ENCODE measurements at places on chromosomes 4 and X. TPM values are rescaled to one million over a fixed set of nuclear protein-coding genes. Genes with fewer than 3 reads are reported as not detected.

- H3K36me3 ChIP-seq: no peaks in the 10 kb centered on the region
- no peak for DNase-seq
- no peak overlapping the region for H3K27ac ChIP-seq
- no peaks in the 10 kb centered on the region for H3K27me3 ChIP-seq
- H3K4me1 ChIP-seq: no peaks in the 10 kb centered on the region
- H3K4me3 ChIP-seq: no peak overlapping the region
Observed at GRCh38 chr4:182768838-182769237, 148.3 kb downstream of the DCTD start.

GRCh38 chrX:13666836-13667235 lies 13.9 kb downstream of the TCEANC start:
- H3K4me1 ChIP-seq: no peaks in the 10 kb centered on the region
- H3K27ac ChIP-seq: no peak overlapping the region

DNA sequence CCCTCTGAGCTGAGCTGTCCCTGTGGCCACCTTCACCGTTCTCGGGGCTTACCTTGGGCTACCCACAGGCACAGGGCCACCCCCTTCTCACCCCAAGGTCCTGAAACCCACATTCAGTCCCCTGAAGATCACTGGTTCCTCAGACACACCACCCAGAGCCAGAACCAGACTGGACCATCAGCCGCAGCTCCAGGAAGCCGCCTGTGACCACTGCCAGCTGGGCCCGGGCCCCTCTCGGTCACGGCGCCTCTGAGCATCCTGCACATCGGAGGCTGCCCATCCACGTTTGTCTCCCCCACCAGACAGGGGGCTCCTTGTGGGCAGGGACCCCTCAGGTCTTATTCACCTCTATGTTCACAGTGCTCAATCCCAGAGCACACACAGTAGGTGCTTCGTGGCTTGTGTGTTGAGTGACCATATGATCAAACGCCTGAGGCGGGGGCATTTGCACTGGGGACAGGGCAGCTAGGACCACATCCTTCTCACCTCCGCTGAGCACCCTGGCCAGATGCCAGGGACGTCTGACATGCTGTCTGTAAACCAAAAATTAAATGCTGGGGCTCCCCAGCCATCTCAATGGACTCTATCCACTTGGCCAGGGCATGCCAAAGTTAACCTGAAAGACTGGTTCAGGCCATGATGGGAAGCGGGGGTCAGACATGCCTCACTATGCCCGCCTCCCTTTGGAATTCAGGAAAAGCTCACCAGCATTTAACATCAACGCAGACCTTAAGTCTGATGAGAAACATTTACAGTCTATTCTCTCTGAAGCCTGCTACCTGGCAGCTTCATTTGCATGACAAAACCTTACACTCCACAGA lies 109.4 kb upstream of the AFAP1 start:
- H3K36me3 ChIP-seq: no peaks in the 10 kb centered on the region
- no peak for DNase-seq
- peaks cover 7% of the 10 kb centered on the region for H3K4me1 ChIP-seq
- no peak overlapping the region for H3K27ac ChIP-seq
- no peaks in the 10 kb centered on the region for H3K27me3 ChIP-seq

DNA sequence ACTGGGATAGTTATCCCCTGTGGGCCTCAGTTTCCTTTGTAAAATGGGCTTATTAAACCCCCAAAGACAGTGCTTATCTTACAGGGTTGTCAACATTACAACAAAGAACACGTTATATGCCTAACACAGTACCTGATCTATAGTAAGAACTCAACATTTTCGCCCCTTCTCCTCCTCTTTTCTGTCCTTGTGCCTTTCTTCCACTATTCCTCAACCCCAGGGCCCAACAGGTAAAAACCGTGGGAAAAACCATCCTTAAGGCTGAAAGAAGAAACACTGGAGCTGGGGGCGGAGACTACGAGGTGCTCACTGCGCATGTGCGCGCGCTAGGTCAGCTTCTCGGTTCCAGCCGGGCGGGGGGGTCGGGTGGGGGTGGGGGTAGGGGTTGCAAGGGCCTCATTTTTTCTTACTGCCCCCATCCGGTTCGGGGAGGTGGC lies 426 bp upstream of the XIAP start:
- H3K4me3 ChIP-seq: peak overlapping the region; percentile 84
- no peaks in the 10 kb centered on the region for H3K27me3 ChIP-seq
- H3K4me1 ChIP-seq: no peaks in the 10 kb centered on the region
- DNase-seq: no peak
- no peaks in the 10 kb centered on the region for H3K36me3 ChIP-seq

GRCh38 chr4:138305050-138305449 lies 62.9 kb upstream of the SLC7A11 start:
- DNase-seq: no peak
- no peak overlapping the region for H3K27ac ChIP-seq
- no peak overlapping the region for H3K4me3 ChIP-seq

- H3K27me3 ChIP-seq: no peaks in the 10 kb centered on the region
- no peak overlapping the region for H3K4me3 ChIP-seq
- H3K36me3 ChIP-seq: no peaks in the 10 kb centered on the region
Observed at GRCh38 chr4:154044742-154045485, 256.0 kb upstream of the SFRP2 start.

DNA sequence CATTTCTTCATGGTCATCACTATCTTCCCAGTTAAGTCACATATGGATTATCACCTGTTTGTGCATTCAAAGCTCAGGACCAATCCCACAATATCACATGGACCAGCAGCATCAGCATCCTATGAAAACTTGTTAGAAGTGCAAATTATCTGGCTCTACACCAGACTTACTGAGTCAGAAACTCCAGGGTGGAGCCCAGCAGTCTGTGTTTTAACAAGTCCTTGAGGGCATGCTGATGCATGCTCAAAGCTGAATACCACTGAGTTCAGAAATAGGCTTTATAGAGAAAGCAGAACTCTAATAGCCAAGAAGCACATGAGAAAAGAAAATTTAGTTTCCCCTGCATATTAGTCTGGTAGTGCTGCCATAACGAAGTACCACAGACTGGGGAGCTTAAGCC lies 62.4 kb upstream of the GABRQ start:
- H3K27ac ChIP-seq: no peak overlapping the region
- no peaks in the 10 kb centered on the region for H3K36me3 ChIP-seq
- no peaks in the 10 kb centered on the region for H3K27me3 ChIP-seq
- no peak overlapping the region for H3K4me3 ChIP-seq

DNA sequence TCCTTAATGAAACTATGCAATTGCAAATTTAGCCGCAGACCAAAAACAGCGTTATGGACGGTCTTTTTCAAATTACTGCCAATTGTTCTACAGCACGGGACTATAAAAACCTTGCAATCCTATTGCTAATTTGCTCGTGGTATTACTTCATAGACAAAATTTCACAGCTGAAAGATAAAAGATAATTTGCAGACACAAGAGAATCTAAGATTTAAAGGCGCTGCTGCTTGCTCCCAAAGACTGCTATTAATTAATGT lies 1.4 kb upstream of the CAMK2D start:
- H3K4me1 ChIP-seq: peaks cover 27% of the 10 kb centered on the region
- peak overlapping the region; percentile 99 for H3K27ac ChIP-seq
- no peak for DNase-seq
- H3K36me3 ChIP-seq: no peaks in the 10 kb centered on the region

DNA sequence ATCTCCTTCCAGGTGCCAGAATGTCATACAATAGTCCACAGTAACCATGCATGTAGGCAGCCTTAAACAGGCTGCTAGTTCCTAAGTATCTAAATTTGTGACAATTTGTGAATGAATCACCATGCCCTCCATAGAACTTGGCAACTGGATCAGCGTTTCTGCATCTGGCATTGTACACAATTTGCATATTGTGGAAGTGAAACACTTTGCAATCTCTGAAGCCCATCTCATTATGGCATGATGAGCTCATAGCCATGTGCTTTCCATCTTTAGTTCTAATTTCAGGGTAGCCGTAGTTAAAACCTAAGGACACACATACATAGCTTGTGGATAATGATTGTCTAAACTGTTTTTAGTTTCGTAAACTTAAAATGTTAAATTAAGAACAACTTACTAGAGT lies 573.6 kb downstream of the PPP4R3C start:
- H3K4me1 ChIP-seq: no peaks in the 10 kb centered on the region
- no peak overlapping the region for H3K27ac ChIP-seq
- H3K4me3 ChIP-seq: no peak overlapping the region
- peaks cover 2% of the 10 kb centered on the region for H3K27me3 ChIP-seq
- no peak for DNase-seq

DNA sequence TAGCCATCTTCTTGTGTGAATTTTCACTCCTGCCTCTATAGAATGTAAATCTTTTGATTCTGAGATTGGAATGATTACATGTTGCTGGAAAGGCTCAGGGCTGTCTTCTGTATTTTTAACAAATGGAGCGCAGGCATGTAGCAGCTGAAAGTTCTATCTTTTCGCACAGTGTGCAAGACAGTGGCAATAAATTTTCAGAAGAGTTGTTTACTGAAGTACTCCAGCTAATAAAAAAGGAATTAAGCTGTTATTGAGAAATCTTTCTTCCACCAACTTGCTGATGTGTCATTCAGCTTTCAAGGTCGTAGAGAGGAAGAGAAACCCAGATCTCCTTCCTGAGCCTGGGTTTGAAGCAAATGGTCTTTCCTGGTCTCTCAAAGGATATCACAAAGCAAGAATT lies 122.0 kb upstream of the PUDP start:
- no peak overlapping the region for H3K4me3 ChIP-seq
- no peak for DNase-seq
- no peaks in the 10 kb centered on the region for H3K36me3 ChIP-seq
- no peak overlapping the region for H3K27ac ChIP-seq
- no peaks in the 10 kb centered on the region for H3K27me3 ChIP-seq

GRCh38 chr4:84734037-84734436 lies 151.1 kb downstream of the CDS1 start:
- no peak overlapping the region for H3K27ac ChIP-seq
- H3K36me3 ChIP-seq: peaks cover 5% of the 10 kb centered on the region
- H3K4me1 ChIP-seq: no peaks in the 10 kb centered on the region
- H3K4me3 ChIP-seq: no peak overlapping the region

DNA sequence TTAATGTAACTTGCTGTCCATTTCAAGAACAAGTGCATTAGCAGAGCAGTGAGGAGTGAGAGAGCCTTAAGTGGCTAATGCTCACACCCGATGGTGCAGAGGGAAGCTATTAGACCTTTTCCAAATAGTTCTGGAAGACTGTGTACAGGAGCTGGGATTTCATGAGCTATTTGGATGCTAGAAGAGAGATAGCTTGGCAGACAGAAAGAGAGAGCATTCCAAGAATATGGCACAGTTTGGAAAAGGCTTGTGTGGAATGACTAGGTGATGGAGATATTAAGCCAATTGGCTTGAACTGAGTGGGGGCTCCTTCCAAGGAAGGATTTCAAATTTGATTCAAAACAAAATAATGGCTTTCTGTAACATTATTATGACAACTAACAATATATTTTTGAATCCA lies 1097.2 kb upstream of the TENM3 start:
- H3K36me3 ChIP-seq: no peaks in the 10 kb centered on the region
- no peak overlapping the region for H3K4me3 ChIP-seq
- no peaks in the 10 kb centered on the region for H3K4me1 ChIP-seq

- DNase-seq: no peak
- no peaks in the 10 kb centered on the region for H3K27me3 ChIP-seq
- H3K4me1 ChIP-seq: no peaks in the 10 kb centered on the region
- H3K4me3 ChIP-seq: no peak overlapping the region
- H3K36me3 ChIP-seq: no peaks in the 10 kb centered on the region
Observed at GRCh38 chr4:112853662-112854256, 195.7 kb upstream of the ANK2 start.

DNA sequence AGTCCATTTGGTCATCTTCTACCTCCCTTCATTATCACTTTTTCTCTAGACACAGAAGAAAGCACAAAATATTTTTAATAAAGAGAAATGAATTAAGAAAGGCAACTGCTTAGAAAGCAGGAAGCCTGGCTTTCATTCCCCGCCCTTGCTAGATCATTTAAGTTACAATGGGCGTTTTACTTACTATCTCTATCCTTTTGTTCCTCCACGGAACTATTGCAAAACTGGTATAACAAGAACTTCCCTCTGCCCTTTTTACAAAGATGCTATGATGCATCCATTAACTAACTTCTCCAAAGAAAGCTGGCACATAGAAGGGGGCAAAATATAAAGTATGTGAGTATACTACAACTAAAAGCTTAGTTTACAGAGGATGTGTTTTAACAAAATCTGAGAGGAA lies 434.5 kb upstream of the FTHL17 start:
- H3K27me3 ChIP-seq: no peaks in the 10 kb centered on the region
- H3K4me3 ChIP-seq: no peak overlapping the region
- H3K36me3 ChIP-seq: no peaks in the 10 kb centered on the region
- DNase-seq: no peak
- no peak overlapping the region for H3K27ac ChIP-seq

DNA sequence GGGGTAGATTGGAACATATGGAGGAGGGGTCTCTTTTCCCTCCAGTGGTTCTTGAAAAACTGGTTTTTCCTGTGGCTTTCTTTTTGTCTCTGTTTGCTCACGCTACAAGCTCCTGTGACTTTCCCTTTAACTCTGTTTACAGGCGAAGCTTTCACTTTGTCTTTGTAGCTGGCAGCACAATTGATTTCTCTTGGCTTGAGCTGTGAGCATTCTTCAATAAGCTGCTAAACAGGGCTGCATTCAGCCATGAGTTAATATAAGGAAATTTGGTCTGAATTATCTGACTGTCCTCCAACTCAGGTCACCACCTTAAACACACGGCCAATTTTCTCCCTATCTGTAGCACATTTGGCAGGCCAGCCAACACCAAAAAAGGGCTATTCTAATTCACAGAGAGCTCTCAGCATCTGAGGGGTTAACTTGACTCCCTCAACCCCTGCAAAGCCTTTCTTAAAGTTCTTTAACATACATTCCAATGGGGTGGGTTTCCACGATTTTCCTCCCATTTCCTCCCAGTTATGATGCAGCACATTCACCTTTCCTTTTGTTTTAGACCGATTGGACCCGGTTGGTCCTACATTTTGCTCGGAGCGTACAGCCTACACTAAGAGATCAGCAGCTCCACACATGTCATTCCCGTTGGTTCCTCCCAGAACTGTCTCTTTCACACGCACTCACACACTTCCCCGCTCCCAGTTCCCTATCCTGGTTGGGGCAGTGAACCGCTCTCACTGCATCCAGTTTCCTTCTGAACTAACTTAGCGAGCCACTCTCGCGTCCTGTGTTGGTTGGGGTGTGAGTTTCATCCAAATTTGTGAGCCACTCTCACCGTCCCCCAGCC lies 45.4 kb downstream of the UGT2A3 start:
- H3K4me1 ChIP-seq: peaks cover 23% of the 10 kb centered on the region
- DNase-seq: no peak
- H3K27ac ChIP-seq: peak overlapping the region; percentile 92
- H3K36me3 ChIP-seq: no peaks in the 10 kb centered on the region
- no peaks in the 10 kb centered on the region for H3K27me3 ChIP-seq

GRCh38 chrX:79078114-79078513 lies 66.4 kb upstream of the GPR174 start:
- H3K4me1 ChIP-seq: no peaks in the 10 kb centered on the region
- no peaks in the 10 kb centered on the region for H3K27me3 ChIP-seq
- no peaks in the 10 kb centered on the region for H3K36me3 ChIP-seq
- no peak for DNase-seq
- H3K4me3 ChIP-seq: no peak overlapping the region

SFRP2 gene
- 0.08 TPM for total RNA-seq

NOA1 gene
- total RNA-seq: 9.2 TPM

CPE gene
- 5.6 TPM for total RNA-seq

BST1 gene
- 12.1 TPM for total RNA-seq

GAGE1 gene
- total RNA-seq: not detected

ZAR1 gene
- 0.28 TPM for total RNA-seq

RNF175 gene
- total RNA-seq: 0.65 TPM

SMIM10 gene
- total RNA-seq: 6.5 TPM

CLDN24 gene
- total RNA-seq: not detected

RASGEF1B gene
- 8.9 TPM for total RNA-seq
